ELF-1 (cell line): ENCODE measurements at places on chromosomes 12 and 14.

DNA sequence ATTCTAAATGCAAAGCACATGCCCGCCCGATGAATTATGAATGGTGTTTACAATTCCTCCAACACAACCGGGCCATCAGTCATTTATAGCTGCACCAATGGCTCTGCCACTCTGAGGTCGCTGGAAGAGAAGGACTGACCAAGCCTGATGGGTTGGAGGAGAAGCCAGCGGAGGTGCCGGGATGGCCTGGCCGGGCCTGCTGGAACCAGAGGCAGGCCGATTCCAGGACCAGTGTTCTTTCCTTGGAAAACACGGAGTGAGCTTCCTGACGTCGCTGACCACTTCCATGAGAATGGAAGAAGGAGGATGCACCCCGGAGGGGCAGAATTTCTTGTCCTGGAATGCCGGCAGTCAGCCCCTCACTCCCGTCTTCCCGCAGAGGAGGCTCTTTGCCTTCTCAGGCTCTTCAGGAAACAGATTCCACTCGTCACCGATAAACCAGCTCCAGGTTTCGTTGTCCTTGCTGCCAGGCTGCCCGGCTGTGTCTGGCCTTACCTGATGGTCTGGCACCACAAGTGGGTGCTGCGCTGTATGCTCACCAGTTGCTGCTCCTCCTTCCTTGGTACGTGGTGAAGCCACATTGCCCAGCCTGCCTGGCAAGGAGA is 358.5 kb upstream of the SFSWAP start:
- no peak for DNase-seq

GRCh38 chr12:98903875-98904274 is 258.8 kb downstream of the APAF1 start:
- no peak for DNase-seq

GRCh38 chr12:57031138-57031725 is 14.9 kb upstream of the TAC3 start:
- DNase-seq = peak; percentile 9

DNA sequence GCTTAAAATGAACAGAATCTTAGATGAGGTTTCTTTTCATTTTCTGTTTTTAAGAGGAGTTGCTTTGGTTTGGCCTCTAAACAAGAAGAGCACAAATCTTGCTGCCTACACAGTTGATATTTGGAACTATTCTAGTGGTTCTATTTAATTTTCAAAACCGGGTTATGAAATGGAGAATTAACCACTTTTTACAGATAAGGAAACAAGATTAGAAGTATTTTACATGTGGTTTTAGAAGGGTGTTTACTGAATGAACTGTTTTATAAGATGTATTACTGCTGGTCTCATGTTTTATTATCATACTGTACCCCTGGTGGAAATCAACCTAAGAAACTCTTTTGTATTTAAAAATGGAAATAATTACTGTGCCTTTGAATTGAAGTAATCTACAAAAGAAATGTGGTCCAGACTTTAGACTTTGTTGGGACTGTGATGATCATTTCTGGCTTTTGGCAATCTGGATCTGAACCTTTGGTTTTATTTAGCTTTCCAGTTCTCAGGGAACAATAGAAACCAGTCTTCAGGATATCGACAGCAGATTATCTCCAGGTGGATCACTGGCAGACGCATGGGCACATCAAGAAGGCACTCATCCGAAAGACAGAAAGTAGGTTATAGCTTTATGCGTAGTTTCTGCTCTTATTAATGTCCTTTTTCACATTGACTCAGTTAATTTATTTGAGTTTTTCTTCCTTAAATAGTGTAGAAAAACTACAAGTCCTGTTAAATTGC is 43.2 kb downstream of the TBK1 start:
- DNase-seq = no peak

DNA sequence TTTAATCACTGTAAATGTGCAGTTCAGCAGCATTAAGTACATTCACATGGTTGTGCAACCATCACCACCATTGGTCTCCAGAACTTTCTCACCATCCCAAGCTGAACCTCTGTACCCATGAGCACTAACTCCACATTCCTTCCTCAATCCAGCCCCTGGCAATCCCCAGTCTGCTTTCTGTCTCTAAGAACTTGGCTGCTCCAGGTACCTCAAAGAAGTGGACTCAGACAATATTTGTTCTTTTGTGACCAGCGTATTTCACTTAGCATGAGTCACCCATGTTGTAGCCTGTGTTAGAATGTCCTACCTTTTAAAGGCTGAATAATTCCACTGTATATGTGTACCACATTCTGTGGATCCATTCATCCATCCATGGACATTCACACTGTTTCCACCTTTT is 64.6 kb downstream of the SLC24A4 start:
- DNase-seq = no peak

DNA sequence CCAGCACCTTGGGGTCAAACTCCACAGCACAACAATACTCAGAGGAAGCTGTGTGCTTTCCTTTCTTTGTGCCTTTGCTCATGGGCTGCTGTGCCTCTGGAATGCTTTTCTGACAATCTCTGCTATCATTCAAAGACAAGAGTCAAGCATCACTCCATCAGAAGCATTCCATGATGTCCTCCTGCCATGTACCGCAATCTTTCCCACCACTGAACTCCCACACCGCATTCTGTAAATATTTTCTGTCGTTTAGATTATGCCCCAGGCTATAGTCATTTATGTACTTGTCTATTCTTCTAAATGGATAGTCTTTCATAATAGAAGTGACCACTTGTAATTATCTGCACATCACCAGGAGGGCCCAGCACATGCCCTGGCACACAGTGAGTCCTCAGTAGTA is 327.8 kb downstream of the PDZRN4 start:
- DNase-seq = no peak

DNA sequence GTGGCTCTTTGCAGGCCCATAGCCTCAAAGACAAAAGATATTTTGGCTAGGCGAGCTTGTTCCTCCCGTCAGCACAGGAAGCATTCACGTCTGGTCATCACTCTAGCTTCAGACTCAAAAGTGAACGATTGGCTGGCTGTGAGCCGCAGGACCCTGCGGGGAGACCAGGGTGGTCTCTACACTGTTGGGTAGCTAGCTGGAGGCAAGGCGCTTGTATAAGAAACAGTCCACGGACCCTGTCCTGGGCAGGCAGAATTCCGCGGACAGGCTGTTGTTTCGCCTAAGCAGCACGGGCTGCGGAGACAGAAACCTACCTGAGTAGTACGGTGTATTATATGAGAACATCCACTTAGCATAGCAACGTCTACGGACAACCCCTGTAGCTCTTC is 29.6 kb downstream of the WBP11 start:
- DNase-seq = no peak

GRCh38 chr14:68741839-68742470 is 50.9 kb downstream of the ZFP36L1 start:
- DNase-seq = no peak

GRCh38 chr12:77774761-77775160 is 55.9 kb upstream of the NAV3 start:
- no peak for DNase-seq

GRCh38 chr12:72546106-72546505 is 273.9 kb downstream of the TRHDE start:
- no peak for DNase-seq

DNA sequence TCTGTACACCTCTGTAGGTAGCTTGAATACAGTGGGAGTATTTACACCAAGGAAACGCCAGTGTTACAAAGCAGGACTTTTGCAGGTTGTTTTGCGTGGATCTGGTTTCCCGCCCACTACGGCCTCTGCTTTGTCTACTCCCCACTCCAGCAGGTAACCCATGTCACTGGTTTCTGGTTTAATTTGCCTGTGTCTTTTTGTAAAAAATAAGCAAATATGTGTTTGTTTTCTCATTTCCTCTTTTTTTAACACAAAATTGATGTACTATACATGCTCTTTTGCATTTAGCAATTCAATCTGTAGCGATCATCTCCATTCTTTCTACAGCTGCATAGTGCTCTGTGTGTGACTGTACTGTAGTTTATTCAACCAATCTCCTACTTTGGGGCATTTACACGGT is 43.4 kb upstream of the SCN8A start:
- no peak for DNase-seq
